ENCODE measurements at places on chromosomes 4 and X.

GRCh38 chr4:81667539-81667938, 195.8 kb upstream of the RASGEF1B start:
- no peak for DNase-seq

DNA sequence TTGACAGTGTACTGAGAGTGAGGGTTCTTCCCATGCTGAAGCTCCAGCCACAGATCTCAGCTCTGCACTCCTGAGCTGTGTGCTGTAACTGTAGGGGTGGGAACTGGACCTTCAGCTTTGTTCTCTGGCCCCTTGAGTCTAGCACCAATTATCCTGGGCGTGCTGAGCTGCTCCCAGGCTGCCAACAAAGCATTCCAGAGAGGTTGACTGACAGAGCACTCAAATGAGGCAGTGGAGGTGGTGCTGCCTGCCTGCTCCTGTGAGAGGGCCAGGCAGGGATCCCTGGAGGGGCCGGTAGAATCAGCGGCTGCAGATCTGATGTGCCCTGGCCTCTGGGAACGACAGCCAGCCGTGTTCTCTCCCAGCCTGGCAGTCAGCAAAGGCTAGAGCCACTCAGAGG, 375.7 kb upstream of the AADAT start:
- no peak for DNase-seq

DNA sequence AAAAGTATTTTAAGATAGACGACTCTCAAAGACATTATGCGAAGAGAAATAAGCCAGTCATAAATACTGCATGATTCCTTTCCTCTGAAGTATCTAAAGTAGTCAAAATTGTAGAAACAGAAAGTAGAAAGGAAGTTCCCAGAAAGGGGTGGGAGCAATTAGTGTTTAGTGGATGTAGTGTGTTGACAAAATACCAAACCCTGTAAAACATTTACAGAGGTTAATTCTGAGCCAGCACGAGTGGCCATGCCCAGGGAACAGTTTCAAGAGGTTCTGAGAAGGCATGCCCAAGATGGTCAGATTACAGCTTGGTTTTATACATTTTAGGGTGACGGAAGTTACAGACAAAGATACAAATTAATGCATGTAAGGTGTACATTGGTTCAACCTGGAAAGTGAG, 34.4 kb upstream of the SLC25A4 start:
- DNase-seq = no peak

- no peak for DNase-seq
These were observed 29.6 kb downstream of the TRIM2 start for GRCh38 chr4:153233761-153234371.

DNA sequence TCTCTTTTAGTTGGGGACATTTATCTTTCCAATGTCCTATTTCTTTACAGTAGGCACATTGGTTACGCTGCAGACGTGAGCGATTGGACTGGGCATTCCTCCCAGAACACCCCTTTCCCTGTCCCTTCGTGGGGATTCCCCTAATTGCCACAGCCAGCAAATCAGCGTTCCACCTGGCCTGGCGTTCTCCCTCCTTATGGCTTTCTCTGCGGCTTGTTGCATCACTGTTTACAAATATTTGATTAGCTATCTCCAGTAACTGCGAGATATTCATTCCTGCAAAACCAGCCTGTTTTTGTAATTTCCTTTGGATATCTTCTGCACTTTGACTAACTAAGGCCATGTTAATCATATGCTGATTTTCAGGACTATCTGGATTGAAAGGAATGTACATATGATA, 202.5 kb upstream of the KLF8 start:
- DNase-seq = no peak

GRCh38 chr4:44071959-44072955, 376.4 kb downstream of the KCTD8 start:
- no peak for DNase-seq

- DNase-seq = no peak
These were observed 11.8 kb downstream of the RBM10 start for GRCh38 chrX:47156611-47157520.

DNA sequence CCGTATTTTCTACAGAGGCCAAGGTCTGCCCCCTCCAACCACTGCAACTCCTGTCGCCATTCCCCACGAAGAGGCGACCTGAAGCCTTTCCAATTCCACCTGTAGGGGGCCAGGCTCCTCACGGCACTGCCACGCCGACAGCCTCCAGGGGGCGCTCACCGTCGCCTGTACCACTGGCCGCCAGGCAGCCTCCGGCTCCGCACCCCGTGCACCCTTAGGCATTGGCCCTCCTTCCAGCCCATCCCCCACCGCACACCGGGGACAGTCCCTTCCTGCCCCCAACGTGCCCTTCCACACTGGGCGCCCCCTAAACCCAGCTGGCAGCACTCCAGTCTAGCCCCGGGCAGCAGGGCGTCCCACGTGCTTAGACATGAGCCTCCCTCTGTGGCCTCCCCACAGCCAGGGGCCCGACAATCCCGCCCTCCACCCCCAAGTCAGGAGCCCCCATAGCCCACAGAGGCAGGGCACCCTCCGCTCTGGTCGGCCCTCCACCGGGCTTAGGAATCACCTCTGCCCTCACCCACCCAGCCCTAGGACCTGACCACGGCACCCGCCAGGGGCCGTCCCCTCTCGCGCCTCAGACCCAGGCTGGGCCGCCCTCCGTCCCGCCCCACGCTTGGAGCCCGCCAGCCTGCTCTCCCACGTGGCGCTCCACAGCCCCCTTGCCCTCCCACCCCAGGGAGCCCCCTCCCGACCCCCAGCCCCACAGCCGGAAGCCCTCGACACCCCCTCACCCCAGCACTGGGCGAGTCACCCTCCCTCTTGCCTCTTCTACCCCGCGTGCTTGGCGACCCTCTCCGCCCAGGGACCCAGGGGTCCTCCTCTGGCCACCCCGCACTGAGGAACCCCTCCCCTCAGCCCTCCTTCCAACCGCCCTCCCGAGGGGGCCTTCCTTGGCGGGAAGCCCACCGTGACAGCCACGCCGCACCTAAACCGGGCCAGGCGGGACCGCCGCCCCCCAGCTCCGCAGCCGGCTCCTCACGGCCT, 711 bp downstream of the PNMA6E start:
- DNase-seq = no peak

All from left colon (tissue), 2 donors.